GOT3 (cell line): ENCODE measurements at places on chromosomes 4 and X.

- no peak for DNase-seq
Observed at GRCh38 chrX:17459661-17460060, 84.7 kb downstream of the NHS start.

GRCh38 chr4:2786794-2787229 is 6.1 kb upstream of the SH3BP2 start:
- DNase-seq: no peak

DNA sequence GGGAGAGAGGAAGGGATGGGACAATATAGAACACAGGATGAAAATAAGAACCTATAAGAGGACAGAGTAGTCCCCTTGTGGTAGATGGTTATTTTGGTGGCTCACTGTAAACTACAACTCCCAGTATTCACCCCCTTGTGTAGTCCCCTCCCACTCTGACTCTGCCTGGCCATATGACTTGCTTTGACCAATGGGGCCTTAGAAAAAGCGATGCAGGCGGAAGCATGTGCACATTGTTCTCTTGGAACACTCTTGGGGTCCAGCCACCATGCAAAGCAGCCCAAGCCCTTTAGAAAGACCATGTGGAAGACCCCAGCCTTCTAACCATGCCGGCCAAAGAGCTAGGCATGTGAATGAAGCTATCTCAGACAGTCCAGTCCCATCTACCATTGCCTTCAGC is 415.0 kb downstream of the BCOR start:
- no peak for DNase-seq

DNA sequence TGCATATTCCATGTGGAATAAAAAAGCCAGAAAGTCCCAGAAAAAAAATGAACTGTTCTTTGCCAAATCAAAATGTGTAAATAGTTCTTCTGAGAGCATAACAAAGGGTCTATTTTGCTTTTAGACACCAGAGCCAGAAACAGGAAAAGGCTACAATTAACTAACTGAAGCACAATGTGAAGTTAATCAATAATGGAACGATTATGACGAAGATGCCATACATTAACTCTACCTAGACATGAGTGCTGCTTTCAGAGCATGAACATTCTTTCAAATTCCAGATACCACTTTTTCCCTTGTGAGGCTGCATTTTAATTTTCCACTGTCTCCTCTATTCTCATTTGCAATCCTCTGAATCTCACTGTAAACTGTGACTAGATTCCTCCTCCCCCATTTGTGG is 48.7 kb upstream of the PHOX2B start:
- no peak for DNase-seq

GRCh38 chrX:9207142-9207541 is 173.2 kb upstream of the FAM9B start:
- no peak for DNase-seq

- no peak for DNase-seq
Observed at GRCh38 chr4:148196164-148196563, 246.1 kb downstream of the NR3C2 start.

DNA sequence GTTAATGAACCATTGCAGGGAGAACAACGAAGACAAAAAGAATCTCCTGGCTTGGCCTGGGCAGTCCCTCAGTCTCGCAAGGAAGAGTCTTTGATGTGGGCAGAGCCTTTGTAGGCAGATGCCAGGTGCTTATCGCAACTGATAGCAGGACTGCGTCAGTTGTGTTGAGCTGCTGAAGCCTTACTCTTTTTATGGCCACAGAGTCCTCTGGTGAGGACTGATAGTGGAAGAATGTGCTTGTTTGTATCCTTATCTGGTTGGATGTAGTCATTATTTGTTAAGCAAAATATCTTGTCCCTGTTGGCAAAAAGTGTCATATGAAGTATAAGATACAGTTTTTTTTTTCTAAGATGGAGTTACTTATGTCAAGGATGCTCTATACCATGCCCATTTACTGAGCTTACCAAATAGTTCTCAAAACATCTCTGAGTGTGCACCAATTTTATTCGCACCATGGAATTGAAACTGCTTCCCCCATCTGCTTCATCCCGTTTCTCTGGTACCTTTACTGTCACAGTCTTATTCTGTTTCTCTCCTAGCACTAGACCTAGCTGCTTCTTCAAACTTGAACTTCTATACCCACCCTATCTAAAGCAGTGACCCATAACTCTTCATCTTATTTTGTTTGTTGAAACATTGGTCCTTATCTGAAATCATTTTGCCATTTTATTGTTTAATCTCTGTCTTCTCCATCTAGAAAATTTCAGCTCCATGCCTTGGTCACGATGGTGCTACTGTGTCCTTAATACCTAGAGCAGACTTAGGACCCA is 47.0 kb upstream of the SPRY1 start:
- DNase-seq: no peak

GRCh38 chr4:128846063-128846462 is 36.6 kb downstream of the JADE1 start:
- DNase-seq: no peak

- no peak for DNase-seq
Observed at GRCh38 chr4:36333303-36333877, 52.0 kb downstream of the DTHD1 start.

DNA sequence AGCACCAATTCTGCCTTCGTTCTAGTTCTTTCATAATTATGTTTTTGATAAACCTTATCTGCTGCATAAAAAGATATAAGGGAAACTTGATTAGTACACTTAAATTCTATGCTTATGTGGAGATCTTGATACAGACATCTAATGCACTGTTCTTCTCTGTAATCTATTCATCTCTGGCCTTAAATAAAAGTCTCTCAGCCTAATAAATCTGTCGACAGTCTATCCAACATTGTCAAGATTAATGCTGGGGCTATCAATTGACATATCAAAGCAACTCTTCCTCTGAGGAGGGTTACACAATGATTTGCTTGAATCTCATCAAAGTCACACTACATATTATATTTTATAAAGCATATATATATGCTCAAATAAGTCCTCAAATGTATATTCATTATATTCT is 545.5 kb downstream of the SPOCK3 start:
- no peak for DNase-seq

GRCh38 chrX:73964579-73964978 is 339.4 kb upstream of the ZCCHC13 start:
- no peak for DNase-seq

DNA sequence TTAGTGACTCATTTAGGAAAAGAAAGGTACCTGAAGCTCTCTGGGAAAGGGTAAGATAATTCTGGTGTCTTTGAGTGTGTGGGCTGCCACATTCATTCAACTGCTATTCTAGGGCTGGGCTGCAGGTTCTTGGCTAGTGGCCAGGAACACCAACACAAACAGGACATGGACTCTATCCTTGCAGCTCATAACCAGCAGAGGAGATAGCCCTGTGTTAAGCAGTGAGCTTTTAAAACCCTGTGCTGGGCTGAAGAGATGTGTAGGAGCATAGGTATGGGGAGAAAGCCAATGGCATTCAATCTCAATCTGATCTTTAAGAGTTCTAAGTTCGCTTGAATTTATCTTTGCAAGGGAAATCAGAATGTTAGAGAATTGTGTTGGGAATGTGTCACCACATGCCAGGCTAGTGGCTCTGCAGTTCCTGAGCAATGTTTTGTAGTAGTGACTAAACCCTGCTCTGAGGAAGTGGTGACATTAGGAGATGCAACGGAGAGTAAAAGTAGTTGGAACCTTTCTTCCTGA is 39.2 kb downstream of the SGMS2 start:
- no peak for DNase-seq

DNA sequence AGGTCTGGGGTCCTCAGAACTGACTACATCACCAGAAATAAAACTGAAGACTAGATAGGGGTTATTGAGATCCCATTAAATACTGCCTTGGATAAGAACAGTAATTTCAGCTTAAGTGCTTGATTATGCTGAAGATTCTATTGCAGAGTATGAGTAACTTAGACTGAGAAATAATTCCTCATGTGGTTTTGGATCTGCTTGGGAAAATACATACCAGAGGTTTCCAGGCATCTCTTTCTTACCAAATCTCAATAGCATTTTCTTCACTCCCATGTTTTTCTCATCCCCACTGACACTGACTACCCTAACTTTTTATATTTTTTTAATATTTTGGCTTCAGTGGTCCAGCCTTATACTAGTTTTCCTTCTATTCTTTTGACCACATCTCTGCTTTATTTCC is 92.0 kb upstream of the TEX13D start:
- DNase-seq: no peak

DNA sequence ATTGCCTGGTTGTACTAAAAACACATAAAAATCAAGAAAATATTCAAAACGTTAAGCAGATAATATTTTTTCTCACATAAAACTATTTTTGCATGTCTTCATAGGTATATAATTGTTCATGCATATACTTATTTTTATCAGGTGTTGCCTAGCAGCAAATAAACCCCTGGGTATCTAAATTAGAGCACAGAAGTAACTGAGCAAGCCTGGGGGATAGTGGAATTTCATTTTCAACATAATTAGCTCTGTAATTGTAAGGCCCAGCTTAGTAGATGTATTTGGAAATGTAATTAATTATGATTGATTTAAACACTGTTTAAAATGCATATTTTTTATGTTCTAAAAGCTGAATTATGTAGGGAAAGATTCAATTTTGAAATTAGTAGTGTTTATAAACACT is 82.9 kb downstream of the ANKRD50 start:
- no peak for DNase-seq

GRCh38 chr4:78770091-78770642 is 6.0 kb upstream of the BMP2K start:
- no peak for DNase-seq

DNA sequence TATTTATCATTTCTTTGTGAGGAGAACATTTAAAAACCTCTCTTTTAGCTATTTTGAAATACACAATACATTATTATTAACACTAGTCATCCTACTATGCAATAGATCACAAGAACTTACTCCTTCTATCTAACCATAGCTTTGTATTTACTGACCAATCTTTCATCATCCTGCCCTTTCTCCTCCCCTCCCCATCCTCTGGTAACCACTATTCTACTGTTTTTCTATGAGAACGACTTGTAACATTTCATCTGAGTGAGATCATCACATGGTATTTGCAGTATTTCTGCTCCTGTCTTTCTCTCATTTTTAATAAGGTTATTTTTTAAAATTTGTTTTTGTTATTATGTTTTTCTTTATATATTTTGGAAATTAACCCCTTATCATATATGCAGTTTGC is 331.8 kb downstream of the TEX13C start:
- no peak for DNase-seq

GRCh38 chr4:159946983-159947615 is 844.2 kb downstream of the RAPGEF2 start:
- DNase-seq: no peak

DNA sequence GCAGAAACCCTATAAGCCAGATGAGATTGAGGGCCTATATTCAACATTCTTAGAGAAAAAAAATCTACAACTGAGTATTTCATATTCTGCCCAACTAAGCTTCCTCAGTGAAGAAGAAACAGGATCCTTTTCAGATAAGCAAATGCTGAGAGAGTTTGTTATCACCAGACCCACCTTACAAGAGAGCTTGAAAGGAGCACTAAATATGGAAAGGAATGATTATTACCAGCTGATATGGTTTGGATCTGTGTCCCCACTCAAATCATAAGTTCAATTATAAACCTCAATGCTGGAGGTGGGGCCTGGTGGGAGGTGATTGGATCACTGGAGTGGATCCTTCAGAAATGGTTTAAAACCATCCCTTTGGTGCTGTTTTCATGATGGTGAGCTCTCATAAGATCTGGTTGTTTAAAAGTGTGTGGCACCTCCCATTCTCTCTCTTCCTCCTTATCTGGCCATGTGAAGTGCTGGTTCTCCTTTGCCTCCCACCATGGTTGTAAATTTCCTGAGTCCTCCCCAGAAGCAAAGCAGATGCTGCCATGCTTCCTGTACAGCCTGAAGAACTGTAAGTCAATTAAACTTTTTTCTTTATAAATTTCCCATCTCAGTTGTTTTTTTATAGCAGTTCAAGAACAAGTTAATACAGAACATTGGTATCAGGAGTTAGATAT is 144.2 kb downstream of the MSN start:
- DNase-seq: no peak

- no peak for DNase-seq
Observed at GRCh38 chr4:83454686-83455085, 937 bp downstream of the HELQ start.

DNA sequence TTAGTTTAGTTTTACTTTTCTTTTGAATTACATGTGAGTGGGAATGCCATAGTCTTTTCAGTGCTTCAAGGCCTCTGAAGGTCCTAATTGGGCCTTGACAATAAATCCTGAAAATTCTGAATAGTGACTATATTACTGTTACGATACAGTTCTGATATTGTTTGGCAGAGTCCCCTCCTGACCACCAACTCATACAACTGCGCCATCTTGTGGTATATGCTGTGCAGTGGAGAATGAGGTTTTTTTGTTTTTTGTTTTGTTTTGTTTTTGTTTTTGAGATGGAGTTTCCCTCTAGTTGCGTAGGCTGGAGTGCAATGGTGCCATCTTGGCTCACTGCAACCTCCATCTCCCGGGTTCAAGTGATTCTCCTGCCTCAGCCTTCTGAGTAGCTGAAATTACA is 56.6 kb upstream of the CHRDL1 start:
- no peak for DNase-seq

GRCh38 chrX:66760651-66761050 is 121.8 kb upstream of the EDA2R start:
- no peak for DNase-seq

GRCh38 chr4:131054489-131055019 is 1958.6 kb downstream of the C4orf33 start:
- no peak for DNase-seq

GRCh38 chr4:148053298-148054003 is 321.6 kb downstream of the ARHGAP10 start:
- DNase-seq: no peak

GRCh38 chr4:6116696-6117285 is 83.6 kb downstream of the JAKMIP1 start:
- DNase-seq: no peak

DNA sequence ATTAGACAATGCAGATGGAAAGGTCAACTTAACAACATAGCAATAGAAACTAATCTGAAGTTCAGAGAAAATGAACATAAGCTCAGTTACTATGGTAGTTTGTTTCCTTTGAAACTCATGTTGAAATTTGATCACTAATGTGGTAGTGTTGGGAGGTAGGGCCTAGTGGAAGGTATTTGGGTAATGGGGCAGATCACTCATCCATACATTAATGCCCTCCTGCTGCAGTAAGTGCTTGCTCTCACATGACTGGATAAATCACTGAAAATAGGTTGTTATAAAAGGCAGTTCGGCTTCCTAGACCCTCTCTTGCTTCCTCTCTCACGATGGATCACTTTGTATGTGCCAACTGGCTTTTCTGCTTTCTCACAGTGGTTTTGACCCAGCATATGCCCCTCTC is 567.4 kb upstream of the GALNT7 start:
- no peak for DNase-seq

DNA sequence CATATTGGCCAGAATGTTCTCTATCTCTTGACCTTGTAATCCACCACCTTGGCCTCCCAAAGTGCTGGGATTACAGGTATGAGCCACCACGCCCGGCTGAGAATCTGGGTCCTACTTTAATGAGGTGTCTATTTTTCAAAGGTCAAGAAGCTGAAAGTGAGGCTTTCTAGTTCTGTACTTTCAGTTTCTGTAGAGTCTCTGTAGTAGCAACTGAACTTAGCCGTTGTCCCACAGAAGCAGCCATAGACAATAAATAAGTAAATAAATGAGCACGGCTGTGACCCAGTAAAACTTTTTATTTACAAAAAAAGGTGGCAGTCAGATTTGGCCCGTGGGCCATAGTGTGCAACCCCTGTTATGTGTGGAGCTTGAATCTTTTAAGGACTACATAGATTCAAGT is 92.0 kb downstream of the FNIP2 start:
- no peak for DNase-seq
